Regular cardiac myocyte (primary cell): ENCODE measurements at places on chromosomes 11 and 22. TPM values are rescaled to one million over a fixed set of nuclear protein-coding genes. Genes with fewer than 3 reads are reported as not detected.

LRRN4CL gene
- 0.58 and 9.6 TPM in 2 replicates for total RNA-seq

TUB gene
- total RNA-seq = 4.8 and 12.7 TPM in 2 replicates

FAM168A gene
- total RNA-seq = 18.8 and 23.7 TPM in 2 replicates

ART1 gene
- total RNA-seq = not detected in 2 replicates

MOGAT2 gene
- total RNA-seq = not detected in 2 replicates

TRIM6 gene
- 2.8 and 5.2 TPM in 2 replicates for total RNA-seq

PAX6 gene
- not detected in 2 replicates for total RNA-seq

SEC14L2 gene
- 19.2 and 23.8 TPM in 2 replicates for total RNA-seq

OR51I1 gene
- total RNA-seq = 0.28 TPM in 1 of 2 replicates, not detected in the other

C11orf91 gene
- not detected in 2 replicates for total RNA-seq

OR56A1 gene
- not detected in 2 replicates for total RNA-seq

OR52I1 gene
- total RNA-seq = not detected in 2 replicates

MMP10 gene
- total RNA-seq = 1.1 and 4.4 TPM in 2 replicates

SULT4A1 gene
- total RNA-seq = under 0.01 and 0.56 TPM in 2 replicates

ALG9 gene
- 37.5 and 45.1 TPM in 2 replicates for total RNA-seq

OR5B21 gene
- total RNA-seq = not detected in 2 replicates

CHST1 gene
- under 0.01 and 0.19 TPM in 2 replicates for total RNA-seq

FCHSD2 gene
- total RNA-seq = 10.4 and 12.1 TPM in 2 replicates

MFRP gene
- total RNA-seq = under 0.01 TPM in 1 of 2 replicates, not detected in the other

TECTA gene
- total RNA-seq = 0.19 and 0.85 TPM in 2 replicates

PHF21B gene
- not detected in 2 replicates for total RNA-seq

GAL3ST1 gene
- total RNA-seq = 0.28 TPM in 1 of 2 replicates, not detected in the other

RAB38 gene
- 0.28 and 1.7 TPM in 2 replicates for total RNA-seq

TRPM5 gene
- total RNA-seq = not detected in 2 replicates

APOA4 gene
- not detected in 2 replicates for total RNA-seq

SCUBE2 gene
- 1.2 and 1.7 TPM in 2 replicates for total RNA-seq

HEPN1 gene
- not detected in 2 replicates for total RNA-seq

ACAD8 gene
- 14.2 and 14.7 TPM in 2 replicates for total RNA-seq

ADAMTS8 gene
- total RNA-seq = 0.19 and 0.28 TPM in 2 replicates

CYB5R2 gene
- total RNA-seq = 3.4 and 11.5 TPM in 2 replicates

C11orf87 gene
- under 0.01 and 0.28 TPM in 2 replicates for total RNA-seq
